Fibroblast of lung (primary cell): ENCODE measurements at places on chromosomes 5 and 9. TPM values are rescaled to one million over a fixed set of nuclear protein-coding genes. Genes with fewer than 3 reads are reported as not detected.
A peak's percentile ranks its signal among the peaks of the same experiment; 100 is the strongest.

DNA sequence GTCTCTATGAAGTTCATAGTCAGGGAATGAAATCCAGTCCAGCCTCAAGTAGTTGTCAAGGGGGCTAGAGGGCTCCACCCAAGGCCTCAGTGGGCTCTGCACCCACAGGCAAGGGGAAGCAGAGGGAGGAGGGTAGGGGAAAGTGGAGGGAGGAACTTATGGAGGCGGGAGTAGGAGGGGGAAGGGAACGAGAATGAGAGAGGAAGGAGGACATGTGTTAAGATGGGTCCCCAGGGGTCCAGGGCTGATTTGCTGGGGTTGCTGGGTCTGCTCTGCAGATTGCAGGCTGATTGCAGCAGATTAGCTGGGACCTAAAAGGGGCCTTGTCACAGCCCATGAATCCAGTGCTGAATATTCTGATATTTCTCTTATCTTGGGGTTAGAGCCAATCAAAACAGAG, 166.9 kb upstream of the IL12B start:
- DNase-seq = no peak
- no peaks in the 10 kb centered on the region for H3K36me3 ChIP-seq
- H3K27ac ChIP-seq = no peak overlapping the region
- H3K4me3 ChIP-seq = no peak overlapping the region

The GPR150 gene
- total RNA-seq = under 0.01 and 0.33 TPM in 2 replicates

The SLC22A4 gene
- total RNA-seq = 1.3 and 4.1 TPM in 2 replicates

- H3K4me1 ChIP-seq = no peaks in the 10 kb centered on the region
- DNase-seq = no peak
- no peak overlapping the region for H3K4me3 ChIP-seq
- no peaks in the 10 kb centered on the region for H3K27me3 ChIP-seq
- H3K27ac ChIP-seq = no peak overlapping the region
- no peaks in the 10 kb centered on the region for H3K36me3 ChIP-seq
Measured at GRCh38 chr9:129362287-129363000, 184.4 kb upstream of the IER5L start.

The NRARP gene
- total RNA-seq = under 0.01 TPM in 1 of 2 replicates, not detected in the other

The CDKN2B-AS1 gene
- 3.9 and 7.6 TPM in 2 replicates for total RNA-seq

GRCh38 chr9:35380619-35381018, 109.3 kb upstream of the RUSC2 start:
- H3K36me3 ChIP-seq = peaks cover 2% of the 10 kb centered on the region
- no peak overlapping the region for H3K4me3 ChIP-seq
- H3K4me1 ChIP-seq = no peaks in the 10 kb centered on the region
- DNase-seq = no peak
- no peaks in the 10 kb centered on the region for H3K27me3 ChIP-seq
- no peak overlapping the region for H3K27ac ChIP-seq

The ACOT12 gene
- 0.26 and 2.0 TPM in 2 replicates for total RNA-seq

DNA sequence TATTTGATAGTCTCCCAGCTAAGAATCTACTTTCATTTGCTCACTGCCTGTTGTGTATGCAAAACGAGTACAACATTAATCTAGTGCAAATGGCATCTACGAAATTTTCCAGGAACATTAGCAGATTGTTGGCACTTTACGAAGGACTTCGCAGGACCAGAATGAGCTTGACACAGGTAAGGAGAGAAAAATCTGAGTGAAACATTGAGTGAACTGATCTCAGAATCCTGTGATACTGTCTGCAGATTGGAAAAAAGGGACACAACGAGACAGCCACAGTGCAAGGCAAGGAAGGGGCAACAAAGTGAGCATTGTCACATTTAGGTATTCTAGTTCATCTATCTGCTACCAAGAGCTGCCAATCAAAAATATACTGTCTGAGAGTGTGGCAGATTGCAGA, 350.5 kb downstream of the ZNF608 start:
- no peak overlapping the region for H3K27ac ChIP-seq
- H3K4me1 ChIP-seq = peaks cover 3% of the 10 kb centered on the region
- H3K36me3 ChIP-seq = no peaks in the 10 kb centered on the region
- no peak for DNase-seq
- no peak overlapping the region for H3K4me3 ChIP-seq

GRCh38 chr5:180193749-180194375, 15.1 kb downstream of the RASGEF1C start:
- H3K4me1 ChIP-seq = no peaks in the 10 kb centered on the region
- H3K27me3 ChIP-seq = no peaks in the 10 kb centered on the region
- H3K36me3 ChIP-seq = no peaks in the 10 kb centered on the region
- no peak for DNase-seq
- H3K27ac ChIP-seq = no peak overlapping the region

DNA sequence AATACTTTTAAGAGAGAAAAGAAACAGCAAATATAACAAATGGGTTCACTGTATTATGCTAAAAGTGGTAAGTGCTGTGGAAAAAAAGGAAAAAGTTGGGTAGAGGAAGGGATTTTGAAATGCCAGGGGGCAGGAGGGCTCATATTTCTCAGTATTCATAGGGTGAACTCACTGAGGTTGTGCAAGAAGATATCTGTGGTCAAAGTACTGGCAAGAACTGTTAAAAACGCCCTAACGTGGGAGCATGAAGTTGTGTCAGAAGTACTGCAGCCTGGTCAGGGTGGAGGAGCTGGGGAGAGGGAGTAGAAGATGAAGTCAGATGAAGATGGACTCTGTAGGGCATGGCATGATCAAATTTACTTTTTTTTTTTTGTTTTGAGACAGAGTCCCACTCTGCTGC, 31.2 kb upstream of the SLC28A3 start:
- DNase-seq = peak; percentile 88
- H3K27me3 ChIP-seq = no peaks in the 10 kb centered on the region
- no peaks in the 10 kb centered on the region for H3K4me1 ChIP-seq
- H3K4me3 ChIP-seq = no peak overlapping the region
- no peaks in the 10 kb centered on the region for H3K36me3 ChIP-seq

- no peak overlapping the region for H3K27ac ChIP-seq
- H3K4me3 ChIP-seq = no peak overlapping the region
- no peaks in the 10 kb centered on the region for H3K36me3 ChIP-seq
- DNase-seq = no peak
Measured at GRCh38 chr9:136777359-136777758, 13.0 kb upstream of the LCN15 start.

- no peak overlapping the region for H3K4me3 ChIP-seq
- no peak overlapping the region for H3K27ac ChIP-seq
- no peak for DNase-seq
Measured at GRCh38 chr5:84092738-84093137, 291.9 kb downstream of the EDIL3 start.

- no peaks in the 10 kb centered on the region for H3K27me3 ChIP-seq
- no peak overlapping the region for H3K27ac ChIP-seq
Measured at GRCh38 chr9:37468620-37469019, 3.4 kb upstream of the ZBTB5 start.

The RASEF gene
- 0.51 and 1.2 TPM in 2 replicates for total RNA-seq

DNA sequence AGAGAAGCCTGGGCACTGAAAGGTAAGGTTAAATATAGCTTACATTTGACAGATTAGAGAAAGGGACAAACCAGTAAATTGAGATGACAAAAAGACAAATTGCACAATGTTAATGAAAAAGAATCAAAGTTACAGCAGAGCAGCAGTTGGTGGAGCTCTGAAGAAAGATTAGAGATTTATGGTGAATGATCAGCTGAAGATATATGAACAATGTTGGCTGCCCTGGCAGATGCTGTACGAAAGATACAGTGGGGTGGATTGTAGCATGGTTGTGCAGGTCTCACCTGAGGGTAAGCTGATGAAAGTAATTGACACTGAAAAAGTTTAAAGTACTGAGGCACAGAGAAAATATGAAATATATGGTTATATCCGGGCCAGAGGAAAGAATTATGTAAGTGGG, 492.1 kb downstream of the ARHGEF28 start:
- DNase-seq = no peak
- H3K27ac ChIP-seq = no peak overlapping the region
- no peaks in the 10 kb centered on the region for H3K27me3 ChIP-seq
- no peak overlapping the region for H3K4me3 ChIP-seq
- H3K4me1 ChIP-seq = no peaks in the 10 kb centered on the region
- no peaks in the 10 kb centered on the region for H3K36me3 ChIP-seq

The PCSK1 gene
- total RNA-seq = not detected in 2 replicates

The GTF3C4 gene
- total RNA-seq = 10.8 and 11.4 TPM in 2 replicates

GRCh38 chr5:112647428-112647827, 90.3 kb upstream of the APC start:
- H3K4me3 ChIP-seq = no peak overlapping the region
- no peaks in the 10 kb centered on the region for H3K36me3 ChIP-seq
- no peaks in the 10 kb centered on the region for H3K27me3 ChIP-seq
- H3K4me1 ChIP-seq = no peaks in the 10 kb centered on the region
- H3K27ac ChIP-seq = no peak overlapping the region
